GM12892 (cell line): ENCODE measurements at places on chromosomes 16 and 17.

DNA sequence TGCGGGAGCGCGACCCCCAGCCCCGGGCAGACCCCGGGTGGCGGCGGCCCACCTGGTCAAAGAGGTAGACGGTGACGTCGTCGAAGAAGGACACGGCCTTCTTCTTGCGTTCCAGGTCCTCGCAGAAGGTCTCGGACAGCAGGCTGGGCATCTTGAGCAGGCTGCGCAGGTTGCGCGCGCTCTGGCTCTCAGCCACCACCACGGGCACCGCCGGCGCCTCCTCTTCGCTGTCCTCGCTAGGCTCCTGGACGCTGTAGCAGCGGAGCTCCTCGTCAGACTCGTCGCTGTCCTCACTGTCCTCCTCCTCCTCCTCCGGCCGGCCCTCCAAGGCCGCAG is 45.2 kb upstream of the PVALEF start:
- no peak for DNase-seq

DNA sequence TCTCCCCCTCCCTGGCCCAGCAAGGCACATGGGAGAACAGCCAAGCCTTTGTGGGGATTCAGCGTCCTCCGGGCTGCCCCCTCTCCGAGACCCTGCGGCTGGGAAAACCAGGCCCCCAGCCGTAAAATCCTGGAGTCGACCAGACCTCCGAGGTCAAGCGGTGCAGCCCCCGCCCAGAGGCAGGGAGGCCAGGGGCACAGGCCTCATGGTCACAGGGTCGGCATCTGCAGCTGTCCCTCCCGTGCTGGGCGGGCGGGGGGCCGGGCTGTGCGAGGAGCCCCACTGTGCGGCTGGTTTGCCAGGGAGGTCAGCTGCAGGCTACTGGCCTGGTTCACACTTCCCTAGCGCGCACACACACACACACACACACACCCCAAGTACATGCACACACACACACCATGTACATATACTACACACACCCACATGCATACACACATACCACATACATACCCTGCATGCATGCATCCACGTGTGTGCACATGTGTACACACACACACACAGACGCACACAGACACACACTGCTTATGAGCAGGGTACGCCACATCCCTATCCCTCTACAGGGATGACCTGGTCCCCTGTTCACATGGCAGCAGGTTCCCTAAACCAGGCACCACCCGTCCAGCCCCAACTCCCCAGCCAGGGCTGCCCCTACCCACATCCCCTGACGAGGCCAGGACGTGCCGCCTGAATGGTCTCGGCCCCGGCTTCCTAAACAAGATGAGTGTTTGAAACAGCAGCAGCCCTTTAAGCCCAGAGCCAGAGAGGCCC is 108.9 kb upstream of the CIBAR2 start:
- no peak for DNase-seq

DNA sequence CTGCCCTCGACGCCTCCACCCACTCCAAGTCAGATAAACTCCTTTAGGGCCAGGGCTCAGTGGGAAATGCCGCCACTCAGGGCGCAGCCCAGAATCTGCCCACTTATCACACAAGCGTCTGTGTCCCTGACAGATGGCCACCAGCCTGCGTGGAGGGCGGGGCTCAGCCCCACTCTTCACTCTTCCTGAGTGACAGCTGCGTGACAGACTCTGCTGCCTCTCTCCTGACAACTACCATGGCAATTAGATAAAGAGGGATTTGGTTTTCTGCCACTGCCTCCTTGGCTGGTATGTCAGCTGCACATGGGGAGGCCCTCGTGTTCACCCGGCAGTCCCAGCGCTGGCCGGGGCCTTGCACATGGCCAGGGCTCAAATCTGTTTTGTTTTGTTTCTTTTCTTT is 96.2 kb downstream of the RTN4RL1 start:
- no peak for DNase-seq

GRCh38 chr17:41848788-41849187 is 11.2 kb downstream of the KLHL10 start:
- DNase-seq: no peak

- no peak for DNase-seq
These were observed 25.0 kb downstream of the XPO6 start for GRCh38 chr16:28186752-28187151.

DNA sequence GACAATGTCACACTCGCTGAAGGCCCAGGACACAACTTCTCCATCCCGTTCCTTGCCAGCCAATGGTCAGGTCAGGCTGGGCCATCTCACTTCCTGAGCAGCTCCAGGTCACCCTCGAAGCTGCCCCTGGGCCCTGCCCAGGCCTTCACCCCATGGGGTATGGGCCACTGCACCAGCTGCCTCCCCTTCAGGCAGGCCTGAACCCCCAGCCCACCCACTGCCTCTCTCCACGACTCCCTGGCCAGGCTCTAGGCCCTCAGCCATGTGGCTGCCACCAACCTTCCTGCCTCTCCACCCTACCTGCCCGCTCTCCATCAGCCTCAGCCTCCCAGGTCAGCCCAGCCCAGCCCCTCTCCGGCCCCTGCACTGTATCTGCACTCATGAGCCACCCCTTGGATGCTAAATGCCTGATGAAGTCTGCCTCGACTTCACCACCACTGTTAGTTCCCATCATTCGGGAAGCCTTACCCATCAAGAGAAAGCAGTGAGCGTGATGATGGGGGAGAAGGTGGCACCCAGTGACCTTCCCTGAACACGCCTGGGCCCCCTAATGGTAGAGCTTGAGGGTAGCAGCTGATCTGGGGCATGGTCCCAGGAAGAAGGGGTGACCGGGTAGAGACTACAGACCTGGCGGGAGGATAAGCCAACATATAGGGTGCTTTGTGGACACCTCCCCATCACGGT is 30.9 kb upstream of the C16orf95 start:
- no peak for DNase-seq

DNA sequence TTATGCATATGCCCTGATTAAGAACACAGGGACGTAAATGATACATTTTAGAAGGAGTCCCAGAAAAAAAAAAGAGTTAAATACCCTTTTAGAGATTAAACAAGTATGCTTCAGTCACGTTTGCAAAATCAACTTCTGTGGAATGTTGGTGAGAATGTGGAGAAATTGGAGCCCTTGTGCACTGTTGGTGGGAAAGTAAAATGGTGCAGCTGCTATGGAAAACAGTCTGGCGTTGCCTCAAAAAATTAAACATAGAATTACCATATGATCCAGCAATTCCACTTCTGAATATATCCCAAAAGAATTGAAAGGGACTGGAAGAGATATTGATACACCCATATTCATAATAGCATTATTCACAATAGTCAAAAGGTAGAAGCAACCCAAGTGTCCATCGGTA is 26.5 kb downstream of the RHBDL3 start:
- DNase-seq: no peak

DNA sequence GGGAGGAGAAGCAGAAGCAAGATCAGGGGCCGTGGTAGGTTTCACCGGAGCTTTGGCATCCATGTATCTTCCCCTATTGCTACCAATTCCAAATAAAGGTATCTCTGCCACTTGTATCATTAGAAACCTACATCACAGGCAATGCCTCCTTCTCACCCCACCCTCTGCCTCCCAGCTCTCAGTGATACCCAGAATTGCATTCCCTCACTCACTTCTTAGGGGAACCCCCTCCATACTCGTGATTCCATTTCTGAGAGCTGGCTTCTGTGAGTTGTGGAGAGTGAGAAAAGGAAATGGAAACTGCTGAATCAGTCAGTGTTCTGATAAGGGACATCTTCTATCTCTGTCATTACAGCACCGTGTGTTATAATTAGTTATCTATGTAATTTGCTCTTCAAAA is 2.3 kb upstream of the CCL3 start:
- DNase-seq: no peak

DNA sequence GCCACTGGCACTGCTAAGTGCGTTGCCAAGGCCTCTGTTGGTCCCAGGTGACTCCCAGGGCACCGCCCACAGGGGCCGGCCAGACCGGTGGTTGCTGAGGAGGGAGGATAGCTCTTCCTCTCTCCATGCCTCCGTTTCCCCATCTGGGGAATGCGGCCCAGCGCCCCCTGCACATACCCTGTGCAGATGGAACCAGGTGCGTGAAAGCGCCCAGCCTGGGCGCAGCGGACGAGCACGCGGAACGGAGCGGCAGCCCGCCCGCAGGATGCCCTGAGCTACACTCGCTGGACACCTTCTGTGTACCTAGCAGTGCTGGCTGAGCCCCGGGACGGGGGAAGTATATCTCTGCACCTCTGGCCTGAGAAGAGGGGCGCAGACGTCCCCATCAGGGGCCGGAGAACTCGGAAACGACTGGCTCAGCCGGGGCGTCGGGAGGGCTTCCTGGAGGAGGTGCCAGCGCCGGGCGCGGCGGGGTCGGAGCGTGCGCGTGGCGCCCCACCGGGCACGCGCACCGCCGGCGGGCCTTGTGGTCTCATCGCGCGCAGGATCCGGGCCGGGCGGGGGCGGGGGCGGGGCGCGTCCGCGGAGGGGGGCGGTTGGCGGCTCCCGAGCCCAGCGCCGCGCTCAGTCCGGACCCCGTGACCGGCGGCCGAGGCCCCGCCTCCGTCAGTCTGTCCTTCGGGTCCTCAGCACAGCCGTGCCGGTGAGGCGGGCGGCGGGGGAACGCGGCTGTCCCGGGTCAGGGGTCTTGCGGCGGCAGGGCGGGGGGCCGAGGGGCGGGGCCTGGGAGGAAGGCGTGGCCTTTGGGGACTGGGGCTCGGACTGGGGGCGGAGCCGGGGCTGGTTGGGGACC is at the start of the genes CCDC78 and HAGHL:
Gene CCDC78 (minus strand): TSS at position 6 of the 853 bp plus-strand sequence. CDS start 76 bp downstream, outside the sequence.
Gene HAGHL (plus strand): TSS at position 669 of the 853 bp plus-strand sequence. CDS start 404 bp downstream, outside the sequence.
- peak; percentile 82 for DNase-seq
